ENCODE measurements at places on chromosomes 7 and 10.

DNA sequence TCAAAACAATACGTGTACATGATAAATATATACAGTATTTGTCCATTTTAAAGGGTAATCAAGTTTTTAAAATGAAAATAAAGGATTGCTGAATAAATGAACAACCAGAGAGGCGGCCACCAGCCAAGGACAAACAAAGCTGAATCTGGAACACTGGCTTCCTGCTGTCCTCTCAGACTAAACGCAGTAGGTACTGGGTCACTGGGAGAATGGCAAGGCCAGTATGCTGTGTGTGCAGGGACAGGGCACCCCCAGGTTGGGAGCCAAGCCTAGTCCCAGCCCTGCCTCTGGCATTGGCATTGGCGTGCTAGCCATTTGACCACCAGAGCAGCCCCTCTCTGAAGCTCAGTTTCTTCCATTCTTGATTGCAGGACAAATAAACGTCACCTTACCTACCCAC lies 33.8 kb downstream of the DLG5 start:
- no peak for DNase-seq

GRCh38 chr10:43314626-43315495 lies 48.0 kb upstream of the RASGEF1A start:
- DNase-seq, result no peak

DNA sequence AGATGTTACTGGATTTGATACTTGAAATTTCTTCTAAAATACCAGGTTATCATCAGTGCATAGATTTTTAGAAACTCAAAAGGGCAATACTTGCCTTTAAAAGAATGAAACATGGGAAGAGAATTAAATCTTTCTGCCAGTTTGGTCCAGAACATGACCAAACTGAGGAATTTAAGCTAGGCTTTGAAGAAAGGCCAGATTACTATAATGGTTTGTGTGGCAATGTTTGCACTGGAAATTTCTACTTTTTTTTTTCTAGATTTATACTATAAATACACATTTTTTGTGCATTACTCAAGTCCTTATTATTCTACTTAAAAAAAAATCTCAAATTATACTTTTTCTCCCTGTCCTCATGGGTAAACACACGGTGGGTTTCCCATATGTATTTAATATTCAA lies 9.2 kb downstream of the MKX start:
- no peak for DNase-seq

DNA sequence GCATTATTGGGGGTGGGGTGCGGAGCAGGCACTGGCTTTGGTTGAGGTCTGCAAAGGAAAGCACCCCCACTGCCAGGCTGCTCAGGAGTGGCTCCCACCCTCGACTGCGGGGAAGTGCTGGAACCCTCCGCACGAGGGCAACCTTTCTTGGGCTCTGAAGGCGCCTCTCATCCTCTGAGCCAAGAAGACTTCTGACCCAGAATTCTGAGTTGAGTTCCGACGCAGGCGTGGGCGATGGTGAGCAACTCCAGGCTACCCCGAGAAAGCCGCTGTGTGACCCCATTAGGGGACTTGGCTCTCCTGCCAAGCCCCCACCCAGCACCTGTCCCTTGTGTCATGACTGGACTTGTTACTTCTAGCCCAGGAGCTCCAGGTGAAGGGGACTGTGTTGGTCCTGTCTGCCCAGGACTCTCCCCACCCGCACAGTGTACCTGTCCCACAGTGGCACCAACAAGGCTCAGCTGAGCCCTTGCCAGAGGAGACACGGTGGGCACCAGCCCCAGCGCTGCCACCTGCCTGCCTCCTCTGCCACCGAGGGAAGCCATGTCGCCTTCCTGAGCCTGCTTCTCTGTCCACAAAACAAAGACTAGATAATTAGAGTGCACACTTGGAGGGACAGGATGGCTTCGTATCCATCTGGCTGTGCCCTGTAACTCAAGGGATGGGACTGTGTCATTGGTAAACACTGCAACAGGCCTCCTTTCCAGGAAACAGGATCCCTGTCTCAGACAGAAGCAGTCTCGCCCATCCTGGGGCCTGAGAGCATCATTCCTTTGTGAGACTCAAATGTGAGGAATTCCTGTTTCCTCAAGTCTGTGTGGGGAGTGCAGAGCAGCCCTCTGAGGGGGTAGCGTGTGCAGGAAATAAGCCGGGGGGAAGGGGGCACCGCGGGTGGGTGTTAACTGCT lies 128.8 kb downstream of the LHPP start:
- DNase-seq, result no peak

DNA sequence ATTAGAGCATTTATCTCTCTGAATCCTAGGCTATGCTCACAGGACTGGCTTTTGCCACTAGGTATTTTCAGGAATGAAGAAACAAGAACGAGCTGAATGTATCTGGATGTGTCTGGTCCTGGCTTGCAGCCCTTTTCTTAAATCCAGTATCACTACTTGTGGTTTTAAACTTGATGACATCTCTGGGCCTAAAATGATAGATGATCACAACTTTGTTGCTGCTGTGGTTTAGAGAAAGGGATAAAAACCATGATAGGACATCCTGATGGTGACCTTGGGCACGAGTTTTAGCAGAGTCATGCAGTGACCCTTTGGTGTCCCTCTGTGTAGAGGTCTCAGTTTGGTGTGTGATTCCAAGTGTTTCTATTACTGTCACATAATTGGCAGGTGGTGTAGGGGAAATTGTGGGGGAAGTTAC lies 31.7 kb upstream of the SEMA3C start:
- DNase-seq, result no peak

GRCh38 chr10:62451611-62451975 lies 77.4 kb downstream of the ZNF365 start:
- DNase-seq, result peak; percentile 78

GRCh38 chr7:107684947-107685463 lies 24.4 kb downstream of the SLC26A4 start:
- DNase-seq, result peak; percentile 58

GRCh38 chr10:79045566-79046175 lies 23.1 kb upstream of the ZMIZ1 start:
- DNase-seq, result no peak

GRCh38 chr10:71748671-71749191 lies 24.6 kb downstream of the VSIR start:
- no peak for DNase-seq

DNA sequence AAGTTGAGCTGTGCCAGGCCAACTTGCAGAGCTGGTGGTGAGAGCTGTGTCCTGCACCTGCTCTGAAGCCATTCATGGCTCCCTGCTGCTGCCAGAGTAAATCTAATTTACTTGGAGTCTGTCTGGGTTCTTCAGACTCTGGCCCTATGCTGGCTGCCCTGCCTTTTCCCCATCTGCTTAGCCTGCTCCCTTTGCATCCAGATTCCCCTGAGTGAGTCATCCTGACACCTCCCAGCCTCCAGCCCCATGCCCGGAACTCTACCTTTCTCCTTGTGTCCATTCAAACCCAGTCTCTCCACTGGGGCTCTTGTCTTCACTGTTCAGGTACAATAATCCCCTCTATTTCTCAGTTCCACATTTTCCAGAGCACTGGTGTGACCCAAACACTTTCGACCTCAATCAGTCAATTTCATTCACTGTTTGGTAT lies 434.4 kb upstream of the ZMIZ1 start:
- DNase-seq, result peak; percentile 41

- DNase-seq, result no peak
These were observed 172.8 kb upstream of the IMMP2L start for GRCh38 chr7:111734954-111735660.

DNA sequence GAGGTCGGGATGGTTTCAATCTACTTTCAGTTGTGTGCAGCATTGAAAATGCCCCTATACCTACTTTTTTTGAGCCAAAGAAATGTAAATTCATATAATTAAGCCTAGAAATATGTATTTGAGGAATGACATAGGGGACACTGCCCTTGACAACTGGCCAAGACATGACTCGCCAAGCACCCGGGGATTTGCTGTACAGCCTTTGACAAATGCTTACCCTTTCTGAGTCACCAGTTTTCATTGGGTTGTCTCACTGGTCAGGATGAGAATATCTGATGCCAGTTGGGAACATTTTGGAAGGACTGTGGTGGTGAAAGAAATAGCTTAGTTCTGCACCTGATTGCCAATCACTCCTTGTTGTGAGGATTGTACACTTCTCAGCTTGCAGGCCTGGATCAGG lies 166.8 kb upstream of the HABP2 start:
- DNase-seq, result peak; percentile 11

GRCh38 chr7:132076301-132077035 lies 499.8 kb downstream of the PLXNA4 start:
- no peak for DNase-seq

DNA sequence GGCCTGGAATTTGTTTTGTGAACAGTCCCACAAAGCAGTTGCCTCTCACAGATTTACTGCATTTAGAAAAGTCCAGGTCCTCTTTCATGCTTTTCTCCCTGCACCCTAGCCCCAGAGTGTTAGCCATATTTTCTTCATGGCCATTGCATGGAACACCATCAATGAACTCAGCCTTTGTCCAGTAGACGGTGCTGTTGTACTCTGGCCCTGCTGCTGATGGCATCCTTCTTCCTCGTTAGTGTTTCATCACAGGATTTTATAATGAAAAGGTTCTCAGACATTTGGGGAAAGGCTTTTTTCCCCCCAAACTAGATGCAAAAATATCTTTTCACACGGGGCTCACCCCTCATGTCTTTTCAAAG lies 93.0 kb upstream of the SLC25A13 start:
- peak; percentile 64 for DNase-seq

DNA sequence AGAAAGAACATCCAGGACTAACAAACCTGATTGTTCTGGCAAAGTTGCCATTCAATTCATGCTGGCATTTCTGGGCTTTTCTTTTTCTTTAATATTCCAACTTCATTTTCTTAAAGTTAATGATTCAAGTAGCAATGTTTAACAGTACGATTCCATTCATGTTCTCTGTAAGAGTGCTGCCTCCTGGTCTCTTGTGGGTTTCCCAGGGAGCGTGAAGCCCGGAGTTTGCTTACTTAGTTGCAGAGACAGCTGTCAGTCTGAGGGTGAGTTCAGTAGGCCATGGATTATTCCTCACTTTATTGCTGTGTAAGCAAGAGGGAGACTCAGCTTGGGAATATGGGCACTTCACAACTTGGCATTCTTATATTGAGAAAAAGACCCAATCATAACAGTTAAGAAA lies 142.2 kb downstream of the TWIST1 start:
- no peak for DNase-seq

DNA sequence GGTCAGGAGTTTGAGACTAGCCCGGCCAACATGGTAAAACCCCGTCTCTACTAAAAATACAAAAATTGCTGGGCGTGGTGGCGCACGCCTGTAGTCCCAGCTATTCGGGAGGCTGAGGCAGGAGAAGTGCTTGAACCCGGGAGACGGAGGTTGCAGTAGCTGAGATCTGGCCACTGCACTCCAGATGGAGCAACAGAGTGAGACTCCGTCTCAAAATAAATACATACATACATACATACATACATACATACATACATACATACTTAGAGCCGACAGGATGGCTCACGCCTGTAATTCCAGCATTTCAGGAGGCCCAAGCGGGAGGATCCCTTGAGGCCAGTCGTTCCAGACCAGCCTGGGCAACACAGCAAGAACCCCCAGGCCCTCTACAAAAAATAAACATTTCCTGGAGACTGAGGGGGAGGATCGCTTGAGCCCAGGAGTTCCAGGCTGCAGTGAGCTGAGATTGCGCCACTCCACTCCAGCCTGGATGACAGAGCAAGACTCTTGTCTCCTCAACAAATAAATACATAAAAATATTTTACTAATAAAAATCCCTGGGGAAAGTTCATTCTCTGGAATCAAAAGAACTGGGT lies 90.9 kb upstream of the TNRC18 start:
- DNase-seq, result no peak

DNA sequence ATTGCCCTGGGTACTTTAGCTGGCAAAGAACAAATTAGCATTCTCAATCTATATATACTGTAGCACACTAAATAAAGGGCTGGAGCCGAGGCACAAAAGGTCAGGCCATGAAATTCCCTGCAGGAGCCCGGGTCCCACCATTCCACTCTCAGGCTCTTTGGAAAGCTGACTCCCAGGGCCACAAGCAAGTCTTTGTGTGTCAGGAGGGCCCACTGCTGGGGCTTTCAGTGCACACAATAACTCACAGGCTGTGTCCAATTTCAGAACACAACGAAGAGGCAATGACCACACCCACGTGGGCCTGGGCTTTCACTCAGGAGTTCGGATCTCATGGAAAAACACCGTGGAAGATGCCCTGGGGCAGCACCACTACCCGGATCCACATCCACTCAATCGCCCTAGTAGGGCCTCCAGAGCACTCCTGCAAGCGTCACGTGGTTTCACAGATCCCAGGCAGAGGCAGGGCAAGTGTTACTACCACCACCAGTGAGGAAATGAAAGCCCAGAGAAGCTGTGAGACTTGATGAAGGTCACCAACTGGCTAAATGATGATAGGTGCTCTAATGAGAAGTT lies 60.3 kb downstream of the COBL start:
- no peak for DNase-seq

DNA sequence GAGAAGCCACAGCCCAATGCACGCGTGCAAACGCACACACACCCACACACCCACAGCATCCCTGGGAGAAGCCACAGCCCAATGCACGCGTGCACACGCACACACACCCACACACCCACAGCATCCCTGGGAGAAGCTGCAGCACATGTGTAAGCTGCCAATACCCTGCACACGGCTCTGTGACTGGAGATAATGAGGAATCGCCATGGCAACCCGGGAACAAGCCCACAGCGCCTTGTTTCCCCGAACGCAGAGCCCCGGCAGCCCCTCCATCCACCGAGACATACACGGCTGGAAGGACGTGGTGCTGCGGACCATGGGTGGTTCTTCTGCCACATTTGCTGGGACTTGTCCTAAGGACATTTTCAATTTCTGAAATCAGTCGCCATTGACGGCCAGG lies 221.3 kb downstream of the PTPRN2 start:
- DNase-seq, result no peak

DNA sequence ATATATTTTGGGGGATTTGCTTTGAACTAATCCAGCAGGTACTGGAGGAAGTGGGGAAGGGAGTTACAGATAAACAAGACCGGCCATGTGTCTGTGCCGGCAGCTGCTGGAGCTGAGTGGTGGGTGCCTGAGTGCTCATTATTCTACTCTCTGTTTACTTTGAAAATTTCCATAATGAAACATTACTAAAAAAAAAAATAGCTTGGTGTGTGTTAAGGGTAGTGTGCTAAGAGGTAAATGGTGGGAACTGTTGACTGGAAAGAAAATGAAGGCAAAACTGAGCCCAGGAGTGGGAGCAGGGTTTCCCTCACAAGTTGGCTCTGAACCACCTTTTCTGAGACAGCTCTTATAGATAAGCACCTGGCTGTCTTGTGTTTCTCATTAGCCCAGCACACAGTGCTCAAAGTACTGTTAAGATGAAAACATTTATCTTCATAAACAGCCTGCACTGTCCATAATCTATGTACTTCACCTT lies 50.6 kb downstream of the PARD3 start:
- DNase-seq, result no peak

DNA sequence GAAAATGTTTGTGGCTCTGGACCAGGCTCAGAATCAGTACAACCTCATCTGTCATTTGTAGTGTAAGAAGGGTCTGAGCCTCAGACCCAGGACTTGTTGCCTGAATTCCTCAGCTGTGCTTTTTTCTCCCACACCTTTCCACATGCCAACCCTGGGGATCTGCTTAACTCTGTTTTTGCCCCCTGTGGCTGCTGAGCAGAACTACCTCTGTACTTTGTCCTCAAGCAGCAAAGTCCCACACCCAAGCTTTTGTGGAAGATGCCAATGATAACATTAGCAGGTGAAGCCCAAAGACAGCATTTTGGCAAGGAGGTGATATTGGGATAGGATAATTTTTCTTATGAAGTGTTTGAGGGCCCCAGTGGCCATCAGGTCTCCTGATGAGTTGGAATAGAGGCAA lies 5.8 kb upstream of the CYP2C18 start:
- peak; percentile 13 for DNase-seq

All from SW480 (cell line).